ENCODE measurements at places on chromosomes 13 and 19.
A peak's percentile ranks its signal among the peaks of the same experiment; 100 is the strongest.

DNA sequence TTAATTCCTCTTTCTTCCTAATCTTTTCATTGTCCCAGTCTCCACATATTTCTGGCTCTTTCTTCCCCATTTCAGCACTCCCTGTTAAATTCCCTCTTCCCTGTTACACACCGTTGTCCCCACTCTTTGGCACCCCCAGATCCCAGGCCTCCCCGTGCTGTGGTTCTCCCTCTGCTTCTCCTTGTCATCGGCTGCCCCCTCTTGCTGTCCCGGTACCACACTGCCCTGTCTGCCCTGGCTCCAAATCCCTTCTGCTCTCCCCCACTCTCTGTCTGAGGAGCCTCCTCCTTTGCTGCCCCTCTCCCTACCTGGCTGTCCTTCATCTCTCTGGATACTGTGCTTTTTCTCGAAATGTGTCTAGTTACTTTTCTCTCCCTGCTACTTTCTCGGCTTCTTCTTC, 983 bp downstream of the ZNF415 start:
- no peak for DNase-seq

GRCh38 chr13:94534166-94534565, 54.7 kb upstream of the DCT start:
- no peak for DNase-seq

DNA sequence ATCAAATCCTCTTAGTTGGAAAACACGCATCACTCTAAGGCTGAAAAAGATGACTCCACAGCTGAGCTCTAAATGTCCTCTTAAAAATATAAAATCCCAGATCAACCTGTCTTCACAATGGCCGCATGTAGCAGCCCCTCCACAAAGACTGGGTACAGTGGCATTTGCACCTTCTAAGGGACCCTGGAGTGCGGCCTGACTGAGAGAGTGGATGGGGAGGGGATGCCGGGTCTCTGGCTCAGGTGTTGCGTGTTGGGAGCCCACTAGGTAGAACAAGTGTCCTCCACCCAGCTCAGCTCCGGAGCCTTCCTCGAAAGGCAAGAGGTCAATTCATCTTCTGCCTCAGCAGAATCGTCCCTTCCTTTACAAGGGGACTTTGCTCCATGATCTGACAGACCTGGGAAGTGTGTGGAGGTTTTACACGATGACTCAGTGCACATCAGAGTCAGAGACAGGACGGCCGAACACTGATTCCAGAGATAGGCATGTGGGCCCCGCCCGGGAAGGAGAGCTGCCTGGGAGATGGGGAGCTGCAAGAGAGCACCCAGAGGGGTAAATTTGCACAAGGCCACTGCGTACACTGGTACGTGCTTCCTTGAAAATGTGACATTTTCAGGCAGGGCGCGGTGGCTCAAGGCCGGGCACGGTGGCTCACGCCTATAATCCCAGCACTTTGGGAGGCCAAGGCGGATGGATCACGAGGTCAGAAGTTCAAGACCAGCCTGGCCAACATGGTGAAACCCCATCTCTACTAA, 23.5 kb upstream of the SLC15A1 start:
- DNase-seq, result no peak

DNA sequence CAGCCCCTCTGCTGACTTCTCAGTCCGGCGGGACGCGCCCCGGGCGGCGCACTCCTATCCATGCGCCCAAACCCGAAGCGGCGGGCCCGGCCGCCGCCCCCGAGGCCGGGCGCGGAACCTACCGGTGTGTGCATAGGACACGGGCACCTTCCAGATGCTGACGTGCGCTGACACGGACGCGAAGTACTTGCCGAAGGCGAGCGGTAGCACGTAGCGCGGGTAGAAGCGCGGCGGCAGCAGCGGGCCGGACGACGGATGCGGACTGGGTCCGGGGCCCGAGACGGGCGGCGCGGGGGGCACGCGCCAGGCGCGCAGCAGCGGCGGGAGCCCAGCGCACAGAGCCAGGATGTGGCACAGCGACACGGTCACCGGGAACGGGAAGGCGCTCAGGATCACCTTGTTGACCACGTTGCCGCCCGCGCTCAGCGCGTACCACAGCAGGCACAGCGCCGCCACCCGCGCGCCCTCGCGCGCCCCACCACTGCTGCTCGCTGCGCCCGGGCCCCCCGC, 338 bp downstream of the SLC35E1 start:
- DNase-seq, result no peak

DNA sequence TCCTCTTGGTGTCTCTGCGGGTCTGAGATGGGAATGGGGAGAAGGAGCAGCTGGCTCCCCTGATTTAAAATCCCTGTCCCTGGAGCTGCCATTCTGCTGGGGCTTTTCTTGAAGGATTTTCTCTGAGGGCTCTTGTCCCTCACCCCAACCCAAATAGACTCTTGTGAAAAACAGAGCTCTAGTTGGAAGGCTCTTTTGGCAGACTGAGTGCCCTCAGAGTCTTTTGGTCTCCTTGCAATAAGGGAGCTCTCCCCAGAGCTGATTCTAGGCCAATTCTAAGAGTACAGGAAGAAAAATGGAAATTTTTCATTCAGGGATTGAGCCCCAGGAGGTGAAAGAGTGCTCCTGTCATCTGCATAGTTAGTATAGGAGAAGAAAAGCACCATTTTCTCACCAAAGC, 238.3 kb downstream of the COG6 start:
- DNase-seq, result peak; percentile 48

- DNase-seq, result peak; percentile 87
Measured at GRCh38 chr13:95858286-95859075, 181.5 kb downstream of the DNAJC3 start.

- no peak for DNase-seq
Measured at GRCh38 chr19:40084948-40085347, 5.8 kb downstream of the ZNF780A start.

- peak; percentile 97 for DNase-seq
Measured at GRCh38 chr19:6056801-6057650, 53.3 kb downstream of the RFX2 start.

DNA sequence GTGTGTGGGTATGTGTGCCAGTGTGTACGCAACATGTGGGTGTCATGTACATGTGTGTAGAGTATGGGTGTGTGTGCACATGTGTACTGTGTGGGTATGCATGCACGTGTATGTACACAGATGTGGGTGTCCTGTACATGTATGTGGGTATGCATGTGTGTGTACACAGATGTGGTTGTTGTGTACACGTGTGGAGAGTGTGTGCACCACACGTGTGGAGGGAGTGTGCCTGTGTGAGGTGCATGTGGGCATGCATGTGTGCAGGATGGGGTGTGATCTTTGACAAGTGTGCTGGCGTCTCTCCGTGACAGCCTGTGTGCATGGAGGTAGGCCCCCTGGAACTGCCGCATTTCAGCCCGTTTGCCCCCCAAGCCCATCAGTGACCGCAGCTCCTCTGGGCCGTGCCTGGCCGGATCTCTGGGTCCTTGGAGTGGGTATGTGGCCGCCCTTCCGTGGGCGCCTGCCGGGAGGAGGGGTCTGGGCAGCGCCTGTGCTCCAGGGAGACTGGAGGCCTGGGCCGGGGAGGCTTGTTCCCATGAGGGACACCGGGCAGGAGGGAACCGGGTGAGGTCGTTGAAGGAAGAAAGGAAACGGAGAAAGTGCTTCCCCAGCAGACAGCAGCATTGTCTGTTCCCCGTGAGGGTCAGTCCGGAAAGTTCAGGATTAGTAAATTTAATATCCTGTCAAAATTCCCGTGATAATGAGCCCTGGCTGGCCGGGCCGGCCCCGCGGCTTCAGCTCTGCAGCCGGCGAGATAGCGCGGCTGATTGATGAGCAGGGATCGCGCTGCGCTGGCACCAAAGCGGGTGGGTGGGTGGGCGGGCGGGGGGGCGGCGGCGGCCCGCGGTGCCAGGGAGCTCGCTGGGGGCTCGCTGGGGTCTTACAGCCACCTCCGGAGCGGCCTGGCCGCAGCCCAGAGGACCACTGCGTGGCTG, 91.1 kb upstream of the SOX1 start:
- DNase-seq, result no peak

DNA sequence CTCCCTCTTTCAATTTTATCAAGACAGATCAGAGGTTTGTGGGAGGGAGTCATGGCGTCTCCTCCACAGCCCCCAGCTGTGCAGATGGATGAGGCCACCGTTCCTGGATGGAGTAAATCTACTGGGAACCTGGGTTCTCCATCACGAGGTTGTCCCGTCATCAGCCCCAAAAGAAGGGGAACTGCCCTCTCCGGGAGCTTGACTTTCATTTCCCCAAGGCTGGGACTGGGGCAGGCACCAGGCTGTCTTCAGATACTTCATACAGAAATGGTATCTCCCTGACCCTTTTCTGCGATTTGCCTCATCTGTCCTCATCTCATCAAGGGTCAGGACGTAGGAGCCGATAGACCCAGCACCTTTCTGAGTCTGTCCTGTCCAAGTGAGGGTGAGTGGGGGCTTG, 9.8 kb downstream of the LILRB2 start:
- DNase-seq, result no peak

DNA sequence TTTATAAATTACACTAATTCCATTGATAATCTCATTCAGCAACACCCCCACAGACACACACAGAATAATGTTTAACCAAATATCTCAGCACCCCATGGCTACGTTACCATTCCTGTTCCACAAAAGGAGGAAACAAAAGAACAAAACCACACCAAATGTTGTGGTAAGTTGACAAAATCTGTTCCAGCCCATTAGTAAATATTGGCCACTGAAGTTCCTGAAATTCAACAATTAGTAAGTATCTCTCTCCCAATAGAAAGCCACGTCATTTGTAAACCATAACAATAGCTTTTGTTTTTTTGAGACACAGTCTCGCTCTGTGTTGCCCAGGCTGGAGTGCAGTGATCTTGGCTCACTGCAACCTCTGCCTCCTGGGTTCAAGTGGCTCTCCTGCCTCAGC, 2.3 kb upstream of the FCAR start:
- no peak for DNase-seq

DNA sequence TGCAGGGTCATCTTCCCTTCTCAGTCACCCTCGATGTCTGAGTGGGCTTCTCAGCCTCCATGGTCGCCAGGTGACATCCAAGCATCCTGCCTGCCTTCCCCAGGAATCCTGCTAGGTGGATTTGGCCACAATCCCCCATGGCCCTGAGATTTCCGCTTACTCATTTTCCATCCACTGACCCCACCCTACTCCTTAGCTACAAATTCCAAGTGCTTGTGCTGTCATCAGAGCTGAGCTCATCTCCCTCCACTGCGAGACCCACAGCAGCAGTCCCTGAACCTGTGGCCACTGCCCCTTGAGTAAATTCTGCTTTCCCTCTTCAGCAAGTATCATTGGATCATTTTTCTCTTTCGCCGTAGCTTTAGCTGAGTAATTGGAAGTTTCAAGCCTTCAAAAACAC, 90.5 kb upstream of the ANKRD10 start:
- peak; percentile 42 for DNase-seq

- DNase-seq, result no peak
Measured at GRCh38 chr13:98526182-98526512, 50.8 kb downstream of the STK24 start.

DNA sequence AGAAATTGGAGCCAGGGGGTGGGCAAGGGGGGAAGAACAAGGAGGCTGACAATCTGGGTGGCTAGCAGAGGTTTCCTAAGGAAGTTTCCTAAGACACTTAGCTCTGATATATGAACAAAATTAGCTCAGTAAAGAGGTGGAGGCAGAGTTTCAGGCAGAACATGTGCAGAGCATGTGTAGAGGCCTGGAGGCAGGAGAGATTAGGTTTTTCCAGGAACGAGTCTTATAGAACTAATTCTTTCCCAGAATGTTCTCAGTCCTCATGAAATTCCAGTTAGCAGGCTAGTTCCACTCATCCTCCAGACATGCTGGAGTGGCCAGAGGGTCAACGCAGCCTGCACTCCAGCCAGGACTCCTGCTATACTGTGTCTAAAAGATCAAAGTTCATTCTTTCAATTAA, 184.7 kb downstream of the LACC1 start:
- no peak for DNase-seq

GRCh38 chr13:73717632-73718031, 416.6 kb downstream of the KLF12 start:
- peak; percentile 27 for DNase-seq

DNA sequence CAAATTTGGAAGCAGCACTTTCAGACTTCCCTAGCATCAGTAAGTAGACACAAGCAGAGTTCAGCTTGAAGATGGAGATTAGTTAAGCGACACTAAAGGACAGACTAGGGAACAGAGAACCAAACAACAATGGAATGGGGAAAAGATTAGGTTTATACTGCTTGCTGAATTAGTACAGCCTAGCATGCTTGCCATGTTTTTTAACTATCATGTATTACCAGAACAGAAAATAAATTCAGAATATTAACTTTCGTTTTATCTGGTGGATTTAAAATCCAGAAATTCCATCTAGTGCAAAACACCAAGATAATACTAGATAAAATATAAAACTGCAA, 451.5 kb upstream of the SLC10A2 start:
- DNase-seq, result no peak

DNA sequence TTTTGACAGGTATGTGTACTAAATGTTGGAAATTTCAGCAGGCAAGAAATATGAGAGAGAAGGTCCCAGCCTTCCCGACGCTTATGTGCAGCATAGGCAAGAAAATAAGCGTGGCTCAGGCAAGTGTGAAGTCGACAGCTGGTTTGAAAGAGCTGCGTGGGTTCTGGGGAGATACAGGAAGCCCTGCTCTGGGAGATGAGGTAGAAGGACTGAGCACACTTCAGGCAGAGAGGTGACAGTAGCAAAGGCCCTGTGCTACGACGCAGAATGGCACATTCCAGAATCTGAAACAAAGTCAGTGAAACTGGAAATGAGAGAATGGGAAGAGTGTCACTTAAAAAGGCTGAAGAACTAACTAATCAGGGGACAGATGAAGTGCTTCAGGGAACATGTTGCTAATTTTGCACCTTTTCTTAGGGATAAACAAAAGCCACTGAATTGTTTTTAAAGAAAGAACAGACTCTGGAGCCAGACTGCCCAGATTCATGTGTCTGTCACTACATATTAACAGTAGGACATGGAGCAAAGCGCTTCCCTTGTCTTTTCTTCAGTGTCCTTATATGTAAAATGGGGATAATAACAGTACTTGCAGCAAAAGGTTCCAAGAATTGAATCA, 160.1 kb downstream of the SPRY2 start:
- DNase-seq, result no peak

DNA sequence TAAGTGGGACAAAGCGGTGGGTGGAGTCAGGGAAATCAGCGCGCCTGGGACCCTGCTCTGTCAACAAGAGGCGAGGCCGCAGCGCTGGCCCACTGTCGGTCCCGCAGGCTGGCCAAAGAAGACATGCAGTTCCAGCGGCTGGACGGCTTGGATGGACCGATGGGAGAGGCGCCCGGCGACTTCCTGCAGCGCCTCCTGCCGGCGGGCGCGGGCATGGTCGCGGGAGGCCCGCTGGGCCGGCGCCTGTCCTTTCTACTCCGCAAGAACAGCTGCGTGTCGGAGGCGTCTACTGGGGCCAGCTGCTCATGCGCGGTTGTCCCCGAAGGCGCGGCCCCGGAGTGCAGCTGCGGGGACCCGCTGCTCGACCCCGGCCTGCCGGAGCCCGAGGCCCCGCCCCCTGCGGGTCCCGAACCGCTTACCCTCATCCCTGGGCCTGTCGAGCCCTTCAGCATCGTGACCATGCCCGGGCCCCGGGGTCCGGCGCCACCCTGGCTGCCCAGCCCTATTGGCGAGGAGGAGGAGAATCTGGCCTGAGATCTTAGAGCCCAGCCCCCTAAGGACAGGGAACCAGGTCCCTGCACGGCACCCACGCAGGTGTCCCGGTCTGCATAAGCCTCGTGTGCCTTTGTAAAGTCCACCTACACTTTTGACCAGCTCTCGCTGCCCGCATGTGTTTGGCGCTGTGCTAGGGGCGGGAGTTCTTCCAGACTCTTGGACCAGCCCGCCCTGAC, 6.1 kb downstream of the BEST2 start:
- peak; percentile 80 for DNase-seq

- DNase-seq, result no peak
Measured at GRCh38 chr13:27193496-27193895, 21.9 kb upstream of the USP12 start.

All from cardiac fibroblast (primary cell).